ENCODE measurements at places on chromosomes 11 and 22. TPM values are rescaled to one million over a fixed set of nuclear protein-coding genes. Genes with fewer than 3 reads are reported as not detected.

- DNase-seq: no peak
These were observed 16.4 kb downstream of the PRR33 start for GRCh38 chr11:1875093-1875850.

GRCh38 chr11:65218446-65218845 is 36.7 kb downstream of the CAPN1 start:
- no peak for DNase-seq

DNA sequence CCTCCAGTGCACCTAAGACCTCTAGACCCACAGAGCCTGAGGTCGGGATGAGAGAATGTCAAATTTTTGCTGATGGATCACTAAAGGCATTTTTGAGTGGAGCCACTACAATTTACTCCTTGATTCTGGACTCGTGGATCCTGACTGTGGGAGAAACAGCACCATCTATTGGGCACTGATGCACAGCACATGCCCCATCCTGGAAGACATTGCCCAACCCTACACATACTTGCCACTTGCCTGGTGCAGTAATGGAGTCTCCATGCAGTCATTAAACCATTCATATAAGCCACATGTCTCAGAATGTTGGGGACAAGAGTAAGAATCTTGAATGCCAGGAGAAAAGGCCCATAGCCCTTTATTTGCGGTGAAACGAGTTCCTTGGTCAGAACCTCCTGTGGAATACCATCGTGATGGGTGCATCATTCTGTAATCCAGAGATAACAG is 103.9 kb downstream of the GGTLC2 start:
- DNase-seq: peak; percentile 66

- no peak for DNase-seq
These were observed 6.2 kb downstream of the SEPTIN3 start for GRCh38 chr22:41975299-41976069.

DNA sequence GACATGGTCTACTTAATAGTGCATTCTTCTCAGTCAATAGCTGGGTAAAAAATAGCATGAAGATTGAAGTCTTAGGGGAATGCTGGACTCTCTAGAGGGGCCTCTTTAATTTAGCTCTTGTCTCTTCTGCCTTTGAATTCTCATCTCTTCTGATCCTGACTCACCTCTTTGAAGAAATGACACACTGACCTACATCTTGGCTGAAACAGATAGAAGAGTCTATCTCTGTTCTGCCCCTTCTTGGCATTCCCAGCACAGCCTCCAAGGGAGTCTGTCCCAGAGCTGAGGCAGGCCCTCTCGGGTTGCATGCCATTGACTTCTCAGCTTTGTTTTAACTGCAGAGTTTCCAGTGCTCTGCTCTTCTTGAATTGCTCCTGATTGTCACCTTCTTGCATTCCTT is 55.7 kb downstream of the PTPRJ start:
- DNase-seq: no peak

DNA sequence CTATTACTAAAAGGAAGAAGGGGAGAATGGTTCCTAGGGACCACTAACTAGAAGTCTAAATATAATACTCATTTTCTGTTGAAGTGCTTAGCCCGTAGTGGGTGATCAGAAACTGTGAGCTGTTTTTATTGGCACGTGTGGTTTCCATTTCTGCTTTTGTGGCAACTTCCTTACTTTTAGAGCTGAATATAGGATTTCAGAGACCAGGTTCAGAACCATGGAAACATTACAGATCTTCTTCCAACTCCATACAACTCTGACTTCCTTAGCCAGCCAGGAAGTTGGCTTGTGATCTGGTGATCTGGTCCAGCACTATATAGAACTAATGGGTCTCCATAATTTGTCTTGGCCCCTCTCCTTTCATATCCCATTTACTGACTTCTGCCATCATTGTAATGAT is 2.6 kb upstream of the ME3 start:
- no peak for DNase-seq

DNA sequence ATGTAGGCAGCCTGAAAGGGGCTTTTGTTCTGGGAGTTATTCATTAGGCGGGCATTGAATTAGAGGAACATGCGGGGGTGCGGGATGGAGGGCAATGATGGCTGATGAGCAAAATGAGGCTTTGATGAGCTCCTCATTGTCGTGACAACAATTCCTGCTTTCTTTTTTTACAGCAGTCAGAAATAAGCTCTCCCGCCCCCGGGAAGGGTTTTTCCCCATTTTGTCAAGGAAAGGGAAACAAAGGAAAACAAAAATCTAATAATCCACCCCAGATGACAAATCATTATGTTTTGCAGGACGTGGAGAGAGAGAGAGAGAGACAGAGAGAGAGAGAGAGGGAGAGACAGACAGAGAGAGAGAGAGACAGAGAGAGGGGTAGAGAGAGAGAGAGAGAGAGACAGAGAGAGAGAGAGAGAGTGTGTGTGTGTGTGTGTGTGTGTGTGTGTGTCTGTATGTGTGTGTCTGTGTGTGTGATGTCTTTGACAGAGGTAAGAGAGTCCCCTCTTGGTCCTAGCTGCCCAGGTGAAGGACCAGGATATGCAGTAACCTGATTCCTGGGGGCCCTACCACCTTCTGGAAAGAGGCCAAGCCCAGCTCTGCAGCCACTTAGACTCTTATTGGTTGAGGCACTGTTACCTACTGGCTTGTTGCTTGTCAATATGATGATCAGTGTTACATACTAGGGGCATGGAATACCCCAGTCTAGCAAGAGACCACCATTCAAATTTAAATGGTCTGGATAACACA is 46.7 kb upstream of the PARVA start:
- DNase-seq: no peak

GRCh38 chr11:132343445-132344175 is 973.2 kb downstream of the NTM start:
- DNase-seq: no peak

GRCh38 chr11:109040303-109040702 is 375.4 kb downstream of the DDX10 start:
- no peak for DNase-seq

DNA sequence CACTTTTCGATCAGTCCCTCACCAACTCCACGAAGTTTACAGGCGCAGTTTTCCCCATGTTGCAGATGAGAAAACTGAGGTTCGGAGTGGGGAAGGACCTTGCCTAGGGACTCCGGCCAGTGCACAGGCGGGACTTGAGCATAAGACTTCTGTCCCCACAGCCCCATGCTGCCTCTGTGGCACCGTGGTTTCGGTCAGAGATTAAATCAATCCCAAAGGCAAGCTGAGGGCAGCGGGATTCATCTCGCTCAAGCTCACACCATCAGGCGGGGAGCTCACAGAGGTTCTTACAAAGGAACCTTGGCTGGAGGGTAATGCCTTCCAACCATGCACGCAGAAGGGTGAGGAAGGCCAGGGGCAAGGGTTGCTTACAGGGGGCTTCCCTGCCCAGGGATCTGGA is 115.5 kb downstream of the PHF21B start:
- no peak for DNase-seq

- no peak for DNase-seq
These were observed 16.5 kb downstream of the NAP1L4 start for GRCh38 chr11:2975594-2975993.

DNA sequence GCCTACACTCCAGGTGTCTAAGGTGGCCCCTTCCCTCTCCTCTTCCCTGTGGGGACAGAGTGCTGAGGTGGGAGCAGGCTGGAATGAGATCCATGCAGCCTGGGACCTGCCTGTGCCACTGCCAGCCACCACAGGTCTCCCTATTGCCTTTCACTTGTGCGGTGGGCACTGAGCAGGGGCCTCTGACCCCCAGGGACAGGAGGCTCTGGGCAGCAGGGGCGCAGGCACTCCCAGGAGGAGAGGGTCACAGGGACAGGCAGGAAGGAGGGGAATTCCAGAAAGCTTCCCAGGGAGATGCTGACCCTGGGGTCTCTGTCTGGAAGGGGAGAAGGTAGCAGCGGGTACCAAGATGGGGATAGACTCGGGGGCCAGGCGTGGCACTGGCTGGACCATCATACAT is 228.5 kb upstream of the B3GAT1 start:
- DNase-seq: no peak

DNA sequence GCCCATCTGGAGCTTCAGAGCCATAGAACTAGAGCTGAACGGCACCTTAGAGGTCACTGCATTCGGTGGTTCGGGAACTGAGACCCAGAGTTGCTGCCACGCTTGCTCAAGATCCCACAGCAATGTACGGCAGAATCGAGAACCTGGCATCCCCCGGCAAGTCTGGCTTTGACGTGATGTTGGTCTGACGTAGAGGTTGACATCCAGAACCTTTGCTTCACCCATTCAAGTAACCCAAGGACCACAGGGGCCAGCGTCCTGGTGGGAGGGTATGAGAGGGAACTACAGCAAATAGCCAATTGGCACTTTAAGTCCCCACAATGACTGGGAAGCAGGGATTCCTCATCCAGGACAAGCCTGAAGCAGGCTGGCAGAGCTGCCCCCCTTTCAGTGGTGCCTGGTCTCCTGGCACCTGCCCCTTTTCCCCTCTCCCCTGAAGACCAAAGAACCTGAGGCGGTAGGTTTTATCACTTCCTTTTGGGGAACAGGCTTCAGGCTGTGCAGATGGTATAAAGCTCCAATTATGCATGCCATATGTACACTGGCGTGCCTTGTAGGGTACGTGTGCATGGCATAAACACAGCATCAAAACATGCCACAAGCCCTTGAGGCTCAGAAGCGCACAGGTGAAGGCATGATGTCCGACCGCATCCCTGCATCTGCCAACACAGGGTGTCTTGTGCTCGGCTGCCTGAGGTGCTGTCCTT is 15.3 kb upstream of the TEF start:
- DNase-seq: no peak

DNA sequence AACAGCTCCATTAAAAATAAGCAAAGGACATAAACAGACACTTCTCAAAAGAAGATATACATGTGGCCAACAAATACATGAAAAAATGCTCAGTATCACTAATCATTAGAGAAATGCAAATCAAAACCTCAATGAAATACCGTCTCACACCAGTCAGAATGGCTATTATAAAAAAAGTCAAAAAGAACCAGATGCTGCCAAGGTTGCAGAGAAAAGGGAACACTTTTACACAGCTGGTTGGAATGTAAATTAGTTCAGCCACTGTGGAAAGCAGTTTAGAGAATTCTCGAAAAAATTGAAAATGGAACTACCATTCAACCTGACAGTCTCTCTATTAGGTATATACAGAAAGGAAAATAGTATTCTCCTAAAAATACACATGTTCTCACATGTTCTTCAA is 102.4 kb upstream of the FIBIN start:
- no peak for DNase-seq

DNA sequence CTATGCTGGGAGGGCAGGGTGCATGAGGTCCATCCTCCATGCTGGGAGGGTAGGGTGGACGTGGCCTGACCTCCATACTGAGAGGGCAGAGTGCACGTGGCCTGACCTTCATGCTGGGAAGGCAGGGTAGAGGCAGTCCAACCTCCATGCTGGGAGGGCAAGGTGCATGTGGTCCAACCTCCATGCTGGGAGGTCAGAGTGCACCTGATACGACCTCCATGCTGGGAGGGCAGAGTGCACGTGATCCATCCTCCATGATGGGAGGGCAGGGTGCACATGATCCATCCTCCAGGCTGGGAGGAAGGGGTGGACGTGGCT is 622.2 kb downstream of the BRD1 start:
- no peak for DNase-seq

DNA sequence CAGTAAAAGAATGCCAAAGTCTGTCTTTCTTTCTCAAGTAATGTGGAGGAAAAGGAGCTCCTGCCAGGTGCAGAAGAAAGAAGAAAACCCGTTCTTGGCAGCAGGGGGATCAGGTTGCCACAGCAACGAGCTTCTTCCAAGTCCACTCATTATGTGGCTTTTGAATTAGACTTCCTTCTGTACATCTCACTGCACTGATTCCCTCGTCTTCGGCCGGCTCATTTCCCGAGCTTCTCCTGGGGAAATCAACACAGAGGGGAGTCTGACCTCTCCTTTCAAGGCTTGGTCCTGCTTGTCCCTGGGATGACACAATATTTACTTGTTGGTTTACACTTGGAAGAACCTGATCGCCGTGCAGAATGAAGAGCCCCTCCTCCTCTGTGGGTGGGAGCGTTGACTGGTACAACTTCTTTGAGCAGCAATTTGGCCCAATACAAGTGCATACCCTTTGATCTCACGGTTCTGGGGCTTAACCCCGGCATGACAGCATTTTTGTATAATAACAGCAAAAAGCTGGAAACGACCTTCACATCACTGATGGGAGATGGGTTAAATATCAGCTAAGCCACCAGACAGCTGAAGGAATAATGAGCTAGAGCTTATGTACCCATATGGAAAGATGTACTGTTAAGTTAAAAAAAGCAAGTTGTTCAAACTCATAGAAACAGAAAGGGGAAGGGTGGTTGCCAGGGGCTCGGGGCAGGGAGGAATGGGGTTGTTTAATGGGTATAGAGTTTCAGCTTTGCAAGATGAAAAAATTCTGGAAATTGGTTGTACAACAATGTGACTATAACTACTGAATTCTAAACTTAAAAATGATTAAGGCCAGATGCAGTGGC is 35.4 kb downstream of the MCHR1 start:
- no peak for DNase-seq

- DNase-seq: no peak
These were observed 96.0 kb downstream of the TRPC6 start for GRCh38 chr11:101487775-101488174.

The OR51B4 gene
- total RNA-seq: 0.23 TPM

The ZNF70 gene
- 6.8 TPM for total RNA-seq

The OR4A16 gene
- not detected for total RNA-seq

The DESI1 gene
- 39.4 TPM for total RNA-seq

The PPFIBP2 gene
- total RNA-seq: 104 TPM

The DGCR6L gene
- total RNA-seq: 39.5 TPM

The CTSD gene
- total RNA-seq: 2,163 TPM
